ENCODE measurements at places on chromosomes 16 and 17.

- no peak for DNase-seq
Observed at GRCh38 chr16:3454631-3455147, 11.2 kb downstream of the NAA60 start.

DNA sequence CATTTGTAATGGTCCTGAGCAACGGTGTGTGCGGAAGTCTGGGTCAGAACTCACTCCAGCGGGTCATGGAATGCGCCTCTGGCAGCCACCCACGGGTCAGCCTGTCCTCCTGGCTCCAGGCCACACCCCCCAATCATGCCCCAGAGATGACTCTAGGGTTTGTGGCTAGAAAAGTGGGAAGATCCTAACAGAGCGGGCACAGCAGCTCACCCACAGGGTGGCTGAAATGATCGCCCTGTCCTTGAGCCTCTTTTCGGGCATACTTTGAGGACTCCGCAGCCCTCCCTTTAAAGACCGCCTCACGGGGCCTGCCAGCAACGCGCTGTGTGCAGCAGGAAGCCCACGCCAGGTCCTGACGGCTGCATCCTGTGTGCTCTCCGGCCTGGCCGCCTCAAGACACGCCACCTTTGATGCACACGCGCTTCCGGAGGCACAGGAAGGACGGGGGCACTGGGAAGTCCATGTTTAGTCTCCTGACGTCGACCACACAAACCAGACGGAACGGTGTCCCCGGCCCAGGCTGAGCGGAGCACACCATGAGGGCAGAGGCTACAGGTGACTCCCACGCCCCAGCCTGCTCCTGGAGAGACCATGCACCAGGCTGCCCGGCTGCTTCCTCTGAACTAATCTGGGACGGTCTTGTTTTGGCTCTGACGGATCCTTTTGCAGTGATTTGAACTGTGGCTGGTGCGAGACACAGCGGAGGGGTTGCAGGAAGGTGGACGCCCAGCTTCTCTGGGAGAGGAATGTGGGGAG, 92.9 kb downstream of the TBC1D16 start:
- no peak for DNase-seq

GRCh38 chr16:57525761-57526160, 10.6 kb downstream of the CCDC102A start:
- no peak for DNase-seq

- no peak for DNase-seq
Observed at GRCh38 chr16:58346831-58347371, 45.4 kb upstream of the GINS3 start.

- no peak for DNase-seq
Observed at GRCh38 chr17:71921796-71922195, 199.0 kb upstream of the SOX9 start.

DNA sequence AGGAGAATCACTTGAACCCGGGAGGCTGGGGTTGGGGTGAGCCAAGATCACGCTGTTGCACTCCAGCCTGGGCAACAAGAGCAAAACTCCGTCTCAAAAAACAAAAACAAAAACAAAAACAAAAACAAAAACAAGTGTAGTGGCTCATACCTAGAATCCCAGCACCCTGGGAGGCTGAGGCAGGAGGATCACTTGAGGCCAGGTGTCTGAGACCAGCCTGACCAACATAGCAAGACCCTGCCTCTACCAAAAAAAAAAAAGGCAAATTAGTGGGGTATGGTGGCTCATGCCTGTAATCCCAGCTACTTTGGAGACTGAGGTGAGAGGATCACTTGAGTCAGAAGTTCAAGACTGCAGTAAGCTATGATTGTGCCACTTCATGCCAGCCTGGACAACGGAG, 26.4 kb upstream of the HAPSTR1 start:
- DNase-seq: no peak

DNA sequence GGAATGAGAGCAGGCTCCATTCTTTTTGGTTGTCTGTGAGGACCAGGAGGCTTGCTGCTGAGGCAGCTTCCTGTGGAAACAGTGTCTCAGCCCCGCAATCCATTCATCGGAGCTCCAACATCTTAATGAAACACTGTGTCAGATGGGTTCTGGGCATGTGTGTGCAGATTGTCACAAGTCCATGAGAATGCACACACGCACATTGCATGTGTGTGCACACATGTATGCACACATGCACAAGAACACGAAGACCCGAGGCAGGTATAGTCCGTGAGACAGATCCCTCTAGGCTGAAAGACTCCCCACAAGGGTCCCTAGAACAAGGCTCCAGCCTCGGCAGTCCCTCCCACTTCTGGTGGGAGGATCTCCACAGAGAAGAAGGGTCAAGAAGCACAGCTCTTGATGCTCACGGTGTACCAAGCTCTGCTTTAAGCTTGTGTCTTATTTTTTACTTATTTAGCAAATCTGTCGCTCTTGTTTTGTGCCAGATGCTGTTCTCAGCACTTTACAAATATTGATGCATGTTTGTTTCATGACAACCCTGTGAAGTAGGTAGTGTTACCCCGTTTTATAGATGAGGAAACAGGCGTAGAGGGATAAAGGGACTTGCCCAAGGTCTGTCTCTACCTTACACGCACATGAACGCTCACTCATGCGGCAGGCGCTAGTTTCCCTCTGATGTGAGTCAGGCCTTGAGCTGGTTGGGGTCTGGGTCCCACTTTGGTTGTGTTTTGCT, 213.1 kb downstream of the SEC14L1 start:
- no peak for DNase-seq
